ENCODE measurements at places on chromosomes 4 and X.

DNA sequence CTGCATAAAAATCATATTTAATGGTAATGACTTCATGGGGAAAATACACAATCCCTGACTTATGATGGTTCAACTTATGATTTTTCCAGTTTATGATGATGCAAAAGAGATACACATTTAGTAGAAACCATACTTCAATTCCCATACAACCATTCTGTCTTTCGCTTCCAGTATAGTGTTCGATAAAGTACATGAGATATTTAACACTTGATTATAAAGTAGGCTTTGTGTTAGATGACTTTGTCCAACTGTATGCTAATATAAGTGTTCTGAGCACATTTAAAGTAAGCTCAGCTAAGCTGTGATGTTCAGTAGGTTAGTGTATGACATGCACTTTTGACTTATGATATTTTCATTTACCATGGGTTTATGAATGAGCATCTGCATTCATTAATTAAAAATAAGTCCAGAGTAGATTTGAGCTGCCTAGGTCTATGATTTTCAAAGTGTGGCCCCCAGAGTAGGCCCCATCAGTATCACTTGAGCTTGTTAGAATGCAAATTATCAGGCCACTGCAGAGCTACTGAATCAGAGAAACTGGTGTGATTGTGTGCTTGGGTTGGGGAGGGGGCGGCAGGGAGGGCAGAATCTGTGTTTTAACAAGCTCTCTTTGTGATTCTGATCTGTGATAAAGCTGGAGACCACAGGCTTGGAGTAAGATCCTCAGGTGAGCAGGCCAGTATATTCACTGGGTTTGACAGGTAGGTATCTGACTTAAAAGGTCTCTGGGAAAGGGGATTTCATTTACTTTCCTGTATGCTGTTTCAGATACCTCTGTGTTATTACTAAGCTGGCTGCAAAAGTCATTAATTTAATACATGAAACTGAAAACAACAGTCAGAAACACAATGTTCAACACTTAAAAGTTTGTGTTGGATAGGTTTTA, 8.4 kb downstream of the ATP10D start:
- DNase-seq, result no peak

DNA sequence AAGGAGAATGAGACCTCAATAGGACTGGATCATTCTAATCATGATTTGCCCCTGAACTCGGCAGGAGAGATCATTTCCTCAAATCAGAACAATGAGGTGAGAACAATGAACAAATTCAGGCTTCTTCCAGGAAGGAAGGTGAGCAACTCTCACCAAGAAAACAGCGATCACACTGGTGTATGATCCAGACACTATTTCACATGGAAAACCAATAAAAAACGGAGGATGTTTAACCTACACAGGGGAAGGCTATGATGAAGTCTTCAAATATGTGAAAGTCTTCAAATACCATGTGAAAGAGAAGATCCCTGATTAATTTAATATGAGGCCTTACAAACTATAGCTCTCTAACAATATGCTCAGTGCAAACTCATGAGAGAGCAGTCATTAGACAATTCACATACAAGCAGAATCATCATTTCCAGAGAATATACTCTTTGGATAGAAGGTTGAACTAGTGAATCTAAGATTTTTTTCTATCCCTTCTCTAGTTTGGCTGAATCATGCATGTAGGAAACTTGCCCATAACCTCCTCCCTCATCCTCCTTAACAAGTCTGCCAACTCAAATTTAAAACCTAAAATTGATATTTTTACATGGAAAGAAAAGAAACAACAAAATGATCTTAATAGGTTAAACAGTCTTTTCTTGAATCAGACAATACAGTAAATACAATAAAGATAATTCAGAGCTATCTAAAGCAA, 122.5 kb downstream of the ADAMTS3 start:
- no peak for DNase-seq

DNA sequence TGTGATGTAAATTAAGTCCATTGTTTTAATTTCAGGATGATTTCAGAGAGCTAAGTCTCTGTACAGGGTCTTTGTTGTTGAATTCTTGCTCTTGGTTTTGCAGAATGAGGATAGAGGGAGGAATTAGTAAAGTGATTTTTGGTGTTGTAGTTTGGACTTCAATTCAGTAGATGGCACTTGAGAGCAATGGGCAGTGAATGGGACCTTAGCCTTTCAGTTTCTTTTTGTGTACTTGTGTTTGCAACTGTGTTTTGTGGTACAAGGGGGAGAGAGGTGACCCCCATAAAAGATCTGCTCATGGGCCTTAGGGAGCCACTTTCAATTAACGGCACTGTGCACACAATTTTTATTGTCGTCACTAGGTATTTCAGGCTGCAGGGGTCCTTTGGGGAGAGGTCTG, 340.0 kb downstream of the DCAF12L2 start:
- no peak for DNase-seq

- no peak for DNase-seq
These were observed 5.1 kb downstream of the SEPTIN6 start for GRCh38 chrX:119687661-119688413.

GRCh38 chr4:78691971-78692821, 84.0 kb upstream of the BMP2K start:
- no peak for DNase-seq

DNA sequence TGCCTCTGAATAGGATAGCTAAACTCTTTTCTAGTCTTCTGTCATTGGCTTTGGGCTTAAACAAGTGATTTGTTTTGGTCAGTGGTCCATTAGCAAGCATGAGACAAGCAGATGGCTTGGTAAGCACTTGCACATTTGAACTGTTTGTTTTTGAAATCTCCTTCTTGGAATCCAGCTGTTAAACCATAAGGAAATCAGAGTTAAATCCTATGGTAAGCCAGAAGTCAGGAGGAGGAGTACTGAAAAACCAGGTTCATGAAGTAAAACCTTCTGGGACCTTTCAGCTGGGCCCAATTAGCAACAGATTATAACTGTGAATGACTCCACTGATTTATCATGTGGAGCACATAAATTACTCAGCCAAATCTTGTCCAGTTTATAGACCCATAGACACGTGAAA, 1042.5 kb upstream of the PABPC4L start:
- DNase-seq, result no peak

- DNase-seq, result no peak
These were observed 10.3 kb downstream of the HADH start for GRCh38 chr4:107999932-108000539.

DNA sequence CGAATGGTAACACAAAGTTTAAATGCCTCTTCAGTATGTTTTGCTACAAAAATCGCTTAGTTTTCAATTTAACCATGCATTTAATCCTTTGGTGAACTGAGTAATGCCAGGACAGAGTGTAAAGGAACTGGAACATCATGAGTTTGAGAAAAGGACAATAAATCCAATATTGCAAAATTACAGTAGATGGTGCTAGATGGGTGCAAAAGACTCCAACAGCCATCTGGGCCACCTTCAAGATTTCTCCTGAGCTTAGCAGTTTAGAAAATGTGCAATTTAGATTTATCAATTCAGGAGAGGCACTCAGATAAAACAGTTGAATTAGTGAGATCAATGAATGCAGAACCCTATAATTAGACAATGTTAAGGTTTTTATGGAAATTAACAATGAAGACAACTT, 33.2 kb upstream of the MID1IP1 start:
- DNase-seq, result no peak

DNA sequence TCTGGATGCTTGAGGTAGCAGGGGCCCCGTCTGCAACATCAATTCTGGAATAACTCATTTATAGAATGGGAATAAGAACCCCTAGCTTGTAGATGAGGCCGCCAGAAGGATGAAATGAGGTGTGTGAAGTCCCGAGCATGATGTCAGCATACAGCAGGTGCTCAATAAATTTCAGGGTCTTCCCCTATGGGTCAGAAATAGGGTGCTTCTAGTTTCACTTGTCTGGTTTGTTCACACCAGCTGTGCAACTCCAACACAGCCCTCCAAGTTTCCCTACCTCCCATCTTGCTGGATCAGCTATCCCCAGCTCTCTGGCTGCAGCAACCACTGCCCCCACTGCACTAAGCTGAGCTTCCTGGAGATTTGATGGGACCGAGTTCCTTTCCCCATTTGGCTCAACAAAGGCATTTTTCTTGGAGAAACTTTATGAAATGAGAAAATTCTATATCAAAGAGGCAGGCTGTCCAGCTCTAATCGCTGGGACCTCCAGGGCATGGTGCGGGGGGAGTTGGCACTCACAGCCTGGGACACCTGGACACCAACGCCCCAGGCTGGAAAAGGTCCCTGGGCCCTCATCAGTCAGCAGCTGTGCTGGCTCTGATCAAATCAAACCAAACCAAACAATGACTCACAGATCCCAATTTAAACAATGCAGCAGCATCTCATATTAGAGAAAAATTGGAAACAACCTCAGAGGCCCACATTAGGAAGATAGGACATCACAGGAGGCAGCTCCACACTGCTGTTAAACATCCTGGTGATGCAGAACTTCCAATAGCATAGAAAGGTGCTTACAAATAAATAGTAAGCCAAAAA, 13.3 kb downstream of the SLC2A9 start:
- DNase-seq, result no peak

GRCh38 chr4:123083646-123084045, 161.2 kb upstream of the NUDT6 start:
- no peak for DNase-seq

- DNase-seq, result no peak
These were observed 22.7 kb downstream of the FABP2 start for GRCh38 chr4:119299260-119299671.

DNA sequence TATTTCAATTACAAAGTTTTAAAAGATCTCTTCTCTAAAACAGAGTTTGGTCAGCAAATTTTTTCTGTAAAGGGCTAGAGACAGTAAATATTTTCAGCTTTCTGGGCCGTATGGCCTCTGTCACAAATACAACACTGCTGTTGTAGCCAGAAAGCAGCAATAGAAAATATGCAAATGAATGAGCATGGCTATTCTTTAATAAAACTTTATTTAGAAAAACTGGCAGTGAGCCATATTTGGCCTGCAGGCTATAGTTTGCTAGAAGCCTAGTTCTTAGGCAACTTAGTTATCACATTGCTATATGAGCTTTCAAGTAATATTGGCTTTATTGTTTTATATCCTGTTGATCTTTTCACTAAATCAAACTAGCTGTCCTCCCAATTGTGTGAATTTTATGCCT, 26.5 kb upstream of the XK start:
- no peak for DNase-seq

- DNase-seq, result no peak
These were observed 322.9 kb downstream of the RAPGEF2 start for GRCh38 chr4:159425737-159426305.

- DNase-seq, result no peak
These were observed 37.3 kb upstream of the BCORL1 start for GRCh38 chrX:129945131-129945530.

- DNase-seq, result no peak
These were observed 42.2 kb downstream of the KLHL5 start for GRCh38 chr4:39104255-39104654.

DNA sequence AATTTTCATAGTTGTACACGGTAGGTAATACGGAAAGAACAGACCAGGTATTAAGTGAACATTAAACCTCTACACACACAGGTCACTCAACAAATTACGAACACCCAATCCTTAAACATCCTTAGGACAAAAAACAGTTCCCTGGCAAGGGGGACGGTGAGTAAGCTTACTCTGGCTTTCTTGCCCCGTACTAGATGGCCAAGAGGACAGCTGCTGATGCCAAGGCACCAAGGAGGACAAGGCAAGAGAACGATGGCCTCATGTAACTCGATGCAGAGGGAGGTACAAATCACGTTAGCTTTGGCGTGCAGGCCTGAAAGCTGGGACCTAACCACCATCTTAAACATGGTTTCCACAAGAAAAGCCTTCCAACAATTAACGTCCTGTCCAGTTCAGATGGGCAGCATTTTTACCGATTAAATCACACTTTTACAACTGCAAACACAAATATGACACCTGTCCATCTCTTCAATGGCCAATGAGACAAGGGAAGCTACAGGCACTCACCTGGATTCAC, 23.7 kb downstream of the FAT1 start:
- no peak for DNase-seq

GRCh38 chr4:7431696-7432530, 2.8 kb downstream of the PSAPL1 start:
- peak; percentile 11 for DNase-seq

- no peak for DNase-seq
These were observed 117.5 kb downstream of the DNAAF6 start for GRCh38 chrX:107323786-107324492.

- DNase-seq, result no peak
These were observed 58.3 kb upstream of the SMARCA5 start for GRCh38 chr4:143455211-143455610.

GRCh38 chr4:83454686-83455085, 937 bp downstream of the HELQ start:
- DNase-seq, result no peak

DNA sequence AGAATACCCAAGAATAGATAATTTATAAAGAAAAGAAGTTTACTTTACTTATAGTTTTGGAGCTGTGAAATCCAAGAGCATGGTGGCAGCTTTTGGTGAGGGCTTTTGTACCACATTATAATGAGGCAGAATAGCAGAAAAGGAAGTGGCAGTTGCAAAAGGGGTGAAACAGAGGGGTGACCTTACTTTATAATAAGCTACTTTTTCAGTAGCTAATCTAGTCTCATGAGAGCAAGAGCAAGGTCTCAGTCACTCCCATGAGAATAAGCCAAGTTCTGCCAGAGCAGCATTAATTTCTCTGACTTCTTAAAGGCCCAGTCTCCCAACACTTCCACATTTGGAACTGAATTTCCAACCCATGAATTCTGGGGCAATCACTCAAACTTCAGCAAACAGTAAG, 502.0 kb downstream of the GBA3 start:
- no peak for DNase-seq

GRCh38 chr4:1359144-1359501, 12.1 kb downstream of the UVSSA start:
- peak; percentile 42 for DNase-seq

- DNase-seq, result no peak
These were observed 31.8 kb downstream of the USP53 start for GRCh38 chr4:119244344-119244743.

DNA sequence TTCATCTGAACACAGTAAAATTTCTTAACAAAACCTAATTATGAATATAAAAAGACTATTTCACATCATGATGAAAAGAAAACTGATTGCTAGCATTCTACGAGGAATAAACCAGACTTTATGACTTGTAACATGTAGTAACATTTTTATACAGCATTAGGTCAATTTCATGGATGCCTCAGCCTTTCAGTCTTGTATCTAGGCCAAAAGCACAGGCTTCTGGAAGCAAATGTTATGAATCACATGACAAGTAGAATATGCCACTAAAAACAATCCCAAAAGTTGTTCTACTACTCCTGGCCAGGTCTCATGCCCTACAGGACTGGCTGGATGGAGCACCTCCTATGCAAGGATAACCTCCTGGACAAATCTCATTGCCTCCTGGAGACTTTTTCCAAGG, 101.2 kb downstream of the ARHGAP6 start:
- no peak for DNase-seq

GRCh38 chr4:54230484-54231418, 1.7 kb downstream of the PDGFRA start:
- no peak for DNase-seq

- DNase-seq, result no peak
These were observed 243.6 kb upstream of the GPRIN3 start for GRCh38 chr4:89551191-89551590.

DNA sequence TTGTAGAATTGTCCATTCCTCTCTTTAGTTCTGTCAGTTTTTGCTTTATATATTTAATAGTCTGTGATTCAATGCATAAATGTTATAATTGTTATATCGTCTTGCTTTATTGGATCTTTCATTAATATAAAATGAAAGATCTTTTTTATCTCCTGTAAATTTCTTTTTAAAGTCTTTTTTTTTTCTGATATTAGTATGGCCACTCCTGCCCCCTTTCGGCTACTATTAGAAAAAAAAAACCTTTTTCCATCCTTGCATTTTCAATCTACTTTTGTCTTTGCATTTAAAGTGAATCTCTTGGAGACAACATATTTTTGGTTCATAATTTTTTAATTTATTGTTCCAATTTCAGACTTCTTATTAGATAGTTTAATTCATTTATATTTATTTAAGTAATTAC, 677.4 kb upstream of the NDST4 start:
- no peak for DNase-seq

All from NCI-H187 (cell line).